ENCODE measurements at places on chromosomes 2 and 18. TPM values are rescaled to one million over a fixed set of nuclear protein-coding genes. Genes with fewer than 3 reads are reported as not detected.

- no peak for DNase-seq
Observed at GRCh38 chr2:217258170-217258569, 398.3 kb upstream of the TNP1 start.

- DNase-seq = no peak
Observed at GRCh38 chr2:210536973-210537650, 19.3 kb upstream of the CPS1 start.

- DNase-seq = no peak
Observed at GRCh38 chr18:56716692-56717146, 65.6 kb downstream of the WDR7 start.

DNA sequence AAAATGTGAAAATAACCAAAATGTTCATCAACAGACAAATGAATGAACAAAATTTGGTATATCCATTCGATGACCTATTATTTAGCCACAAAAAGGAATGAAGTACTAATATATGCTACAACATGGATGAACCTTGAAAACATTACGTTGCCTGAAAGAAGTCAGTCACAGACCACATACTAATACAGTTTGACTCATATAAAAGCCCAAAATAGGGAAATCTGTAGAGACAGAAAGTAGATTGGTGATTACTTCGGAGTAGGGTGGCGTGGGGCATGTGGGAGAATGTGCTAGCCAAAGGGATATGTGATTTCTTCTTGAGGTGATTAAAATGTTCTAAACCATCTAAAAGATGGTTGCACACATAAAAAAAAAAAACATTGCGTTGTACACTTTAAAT is 44.2 kb upstream of the PPM1B start:
- DNase-seq = no peak

GRCh38 chr2:145957929-145958328 is 1438.0 kb upstream of the ZEB2 start:
- no peak for DNase-seq

GRCh38 chr18:62026586-62026985 is 133.8 kb upstream of the RNF152 start:
- no peak for DNase-seq

- no peak for DNase-seq
Observed at GRCh38 chr2:121284463-121285449, at the start of gene TFCP2L1. Gene TFCP2L1 (minus strand): TSS chr2:121285202. CDS start chr2:121285109, 93 bp downstream.

DNA sequence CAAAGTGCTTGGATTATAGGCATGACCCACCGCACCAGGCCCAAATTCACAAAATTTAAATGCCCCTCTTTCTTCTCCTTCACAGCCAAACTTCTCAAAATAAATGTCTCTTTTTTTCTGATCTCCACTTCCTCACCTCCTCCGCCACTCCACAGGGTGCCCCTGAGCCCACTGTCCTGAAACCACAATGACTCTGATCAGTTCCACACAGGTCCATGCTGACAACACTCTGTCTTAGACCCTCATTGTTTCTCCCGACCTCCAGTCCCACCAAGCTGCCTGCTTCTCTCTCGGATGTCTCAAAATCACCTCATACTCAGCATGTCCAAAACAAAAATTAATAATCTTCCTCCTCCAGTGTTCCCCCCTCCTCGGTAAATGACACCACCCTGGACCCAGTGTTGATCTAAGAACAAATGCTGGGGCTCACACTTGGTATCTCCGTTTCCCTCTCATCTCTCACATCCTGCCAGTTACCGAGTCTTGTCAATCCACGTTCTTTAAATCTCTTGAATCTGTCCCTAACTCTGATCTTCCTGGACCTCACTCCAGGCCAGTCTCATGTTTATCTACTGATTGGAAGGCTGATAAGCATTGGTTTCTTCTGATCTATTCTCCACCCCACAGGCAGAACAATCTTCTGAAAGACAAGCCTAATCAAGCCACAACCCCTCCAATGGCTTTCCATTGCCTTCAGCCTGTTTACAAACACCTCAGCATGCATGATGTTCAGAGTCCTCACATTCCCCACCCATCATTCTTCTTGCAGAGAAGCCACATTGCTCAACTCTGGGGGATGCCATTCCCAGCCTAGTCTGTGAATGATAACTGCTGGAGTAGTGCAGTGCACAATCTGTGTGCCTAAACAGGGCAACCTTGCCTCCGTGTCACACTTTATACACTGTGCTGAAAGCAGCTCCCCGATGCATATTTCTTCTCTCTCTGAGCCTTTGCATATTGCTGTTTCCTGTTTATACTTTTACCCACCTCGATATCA is 12.4 kb upstream of the ANKRD44 start:
- DNase-seq = no peak

DNA sequence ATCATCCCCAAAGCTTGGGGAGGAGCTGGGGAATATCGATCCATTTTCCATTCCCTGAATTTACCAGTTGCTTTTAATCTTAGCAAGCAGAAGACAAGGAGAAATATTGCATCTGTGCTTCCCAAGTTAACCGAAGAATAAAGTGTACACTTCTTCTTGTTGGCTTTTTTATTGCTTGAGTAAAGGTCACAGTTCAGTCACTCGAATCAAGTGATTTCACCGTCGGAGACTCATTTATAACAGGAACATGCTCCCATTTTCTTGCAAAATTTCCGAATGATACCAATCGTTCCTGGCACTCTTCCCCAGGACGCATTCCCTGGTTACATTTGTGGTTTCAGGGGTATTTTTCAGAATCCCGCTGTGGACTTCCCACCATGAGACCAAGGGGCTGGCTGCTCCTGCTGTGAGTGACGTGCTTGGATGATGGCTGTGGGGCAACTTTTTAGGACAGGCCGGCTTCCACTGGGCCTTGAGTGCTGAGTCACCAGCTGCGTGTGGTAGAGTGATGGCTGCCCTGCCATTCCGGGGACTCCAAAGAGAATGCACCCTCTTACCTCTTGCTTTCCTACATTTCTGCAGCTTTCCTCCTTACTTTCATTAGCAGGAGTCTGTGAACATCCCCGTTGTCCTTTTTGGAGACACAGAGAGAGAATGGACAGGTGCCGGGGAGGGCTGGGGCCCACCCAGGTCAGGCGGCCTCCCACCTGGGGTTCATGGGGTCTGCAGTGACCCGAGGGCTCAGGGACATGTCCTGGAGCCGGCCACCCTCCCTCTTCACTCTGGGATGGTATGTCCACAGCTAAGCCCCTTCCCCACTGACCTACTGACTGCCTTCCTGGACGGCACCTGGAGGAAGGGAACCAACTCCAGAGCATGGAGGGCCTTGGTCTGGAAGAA is 60.7 kb upstream of the HDAC4 start:
- no peak for DNase-seq

- DNase-seq = no peak
Observed at GRCh38 chr2:11004199-11004598, 92.5 kb downstream of the KCNF1 start.

DNA sequence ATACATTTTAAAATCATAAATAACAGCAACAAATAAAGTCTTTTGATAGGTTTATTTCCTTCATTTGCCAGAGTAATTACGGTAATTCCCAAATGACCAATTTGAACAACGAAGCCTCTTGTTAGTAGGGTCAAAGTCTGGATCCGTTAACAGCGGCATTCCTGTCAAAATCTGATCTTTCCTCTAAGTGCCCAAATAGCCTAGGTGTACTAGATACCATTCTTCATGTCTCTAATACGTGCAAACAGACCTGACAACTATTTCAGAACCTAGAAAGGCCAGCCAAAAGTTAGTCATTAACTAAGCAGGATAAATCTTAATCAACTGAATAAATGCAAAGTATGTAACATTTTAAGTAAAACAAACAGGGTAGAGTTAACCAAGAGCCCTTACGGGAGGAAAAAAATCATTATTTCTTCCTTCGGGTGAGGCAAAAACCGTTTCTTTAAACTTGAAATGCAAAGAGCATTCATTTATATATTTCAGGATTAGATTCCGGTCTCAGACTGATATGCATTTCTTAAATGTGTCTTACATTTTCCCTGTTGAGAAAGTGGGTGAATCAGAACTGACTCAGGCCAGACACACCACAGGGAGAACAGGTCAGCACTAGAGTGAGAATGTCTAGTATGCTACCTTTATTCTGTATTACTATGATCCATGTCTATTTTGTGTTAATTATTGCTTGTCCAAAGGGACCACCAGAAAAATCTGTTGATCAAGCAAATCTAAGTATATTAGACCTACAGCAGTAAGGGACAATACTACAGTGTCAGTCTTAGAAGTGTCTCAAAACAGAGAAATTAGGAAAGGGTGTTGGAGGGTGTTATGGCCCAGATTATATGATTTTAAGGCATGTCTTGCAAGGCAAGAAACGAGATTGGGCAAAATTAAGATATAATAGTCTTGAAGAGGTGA is 141.5 kb upstream of the NDUFV2 start:
- DNase-seq = no peak

DNA sequence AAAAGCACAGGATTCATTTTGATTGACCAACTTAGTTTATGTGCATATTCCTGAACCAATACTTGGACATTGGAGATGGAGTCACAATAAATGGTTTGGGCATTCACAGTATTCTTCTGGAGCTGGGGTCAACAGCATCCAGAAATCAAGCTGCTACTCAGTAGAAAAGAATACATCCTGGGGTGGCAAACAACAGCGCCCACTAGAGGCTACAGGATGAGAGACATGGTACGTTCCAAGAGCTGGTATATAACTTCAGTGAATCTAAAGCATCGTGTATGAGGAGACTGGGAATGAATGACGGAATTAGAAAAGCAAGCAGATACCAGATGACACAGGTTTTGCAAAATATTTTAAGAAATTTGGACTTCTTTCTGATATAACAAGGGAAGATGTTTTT is 142.9 kb upstream of the FIGN start:
- no peak for DNase-seq

DNA sequence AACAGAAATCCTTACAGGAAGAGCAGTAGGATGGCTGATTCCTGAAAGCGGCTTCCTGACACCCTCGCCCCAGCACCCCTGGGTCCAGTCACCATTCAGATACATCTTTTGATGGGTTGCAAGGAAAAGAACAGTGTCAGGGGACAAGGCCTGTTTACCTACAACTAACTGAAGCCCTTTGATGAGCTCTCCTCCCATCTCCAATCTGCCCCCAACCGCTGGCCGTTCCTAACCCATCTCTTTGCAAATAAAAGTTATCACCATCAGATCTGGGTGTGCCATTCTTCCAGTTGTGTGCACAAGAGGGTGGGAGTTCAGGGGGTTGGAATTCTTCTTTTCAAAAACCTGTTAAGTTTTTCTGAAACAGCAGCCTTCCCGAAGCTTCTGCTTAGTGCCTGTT is 48.9 kb downstream of the ARL4C start:
- DNase-seq = no peak

DNA sequence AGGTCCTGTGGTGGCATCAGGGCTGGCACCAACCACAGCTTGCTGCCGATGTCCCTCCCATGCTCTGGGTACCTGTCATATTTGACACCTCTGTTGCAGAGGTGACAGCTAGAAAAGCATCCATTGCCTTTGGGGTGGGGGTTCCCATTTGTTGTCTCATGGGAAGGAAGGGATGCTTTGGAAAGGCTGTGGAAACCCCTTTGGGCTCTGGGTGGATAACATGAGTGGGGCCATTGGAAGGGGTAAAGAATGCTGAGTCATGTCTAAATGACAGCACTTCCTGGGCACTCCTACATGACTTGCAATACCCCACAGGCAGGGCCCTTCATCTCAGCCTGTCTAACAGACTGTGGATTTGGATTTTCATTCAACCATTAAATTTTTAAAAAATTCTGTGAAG is 27.8 kb downstream of the CTIF start:
- DNase-seq = no peak

DNA sequence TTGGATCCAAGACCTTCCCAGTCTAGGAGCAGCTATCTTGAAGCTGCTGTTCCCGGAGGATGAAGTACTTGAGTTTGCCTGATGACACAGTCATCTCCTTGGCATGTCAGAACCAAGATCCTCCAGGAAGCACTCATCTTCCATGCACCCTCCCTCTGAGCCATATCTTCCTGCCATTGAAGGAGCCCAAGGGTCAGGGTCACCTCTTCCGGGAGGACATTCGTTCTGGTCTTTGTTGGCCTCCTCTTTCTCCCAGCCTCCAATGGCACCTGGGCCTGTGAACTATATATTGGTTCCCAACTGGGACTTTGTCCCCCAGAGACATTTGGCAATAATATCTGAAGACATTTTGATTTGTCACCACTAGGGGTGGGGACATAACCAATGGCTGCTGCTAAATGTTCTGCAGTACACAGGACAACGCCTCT is 4.2 kb upstream of the MYO7B start:
- DNase-seq = no peak

DNA sequence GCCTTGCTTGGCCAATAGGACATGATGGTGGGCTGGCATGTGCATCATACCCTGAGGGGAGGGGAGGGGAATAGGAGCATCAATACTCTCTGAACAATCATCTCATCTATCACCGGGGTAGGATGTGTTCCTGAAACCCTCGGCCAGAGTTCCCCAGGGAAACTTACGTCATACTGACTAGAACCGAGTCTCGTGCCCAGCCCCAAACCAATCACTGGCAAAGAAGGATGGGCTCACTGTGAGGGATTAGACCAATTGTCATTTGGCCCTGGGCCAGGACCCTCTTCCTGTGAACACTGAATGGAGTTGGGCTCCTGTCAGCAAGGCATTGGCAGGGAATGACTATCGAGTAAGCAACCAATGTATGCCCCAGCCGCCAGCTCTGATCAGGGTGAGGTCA is 261.5 kb downstream of the MYCN start:
- DNase-seq = peak; percentile 48

- no peak for DNase-seq
Observed at GRCh38 chr2:196601430-196602306, 37.8 kb upstream of the CCDC150 start.

DNA sequence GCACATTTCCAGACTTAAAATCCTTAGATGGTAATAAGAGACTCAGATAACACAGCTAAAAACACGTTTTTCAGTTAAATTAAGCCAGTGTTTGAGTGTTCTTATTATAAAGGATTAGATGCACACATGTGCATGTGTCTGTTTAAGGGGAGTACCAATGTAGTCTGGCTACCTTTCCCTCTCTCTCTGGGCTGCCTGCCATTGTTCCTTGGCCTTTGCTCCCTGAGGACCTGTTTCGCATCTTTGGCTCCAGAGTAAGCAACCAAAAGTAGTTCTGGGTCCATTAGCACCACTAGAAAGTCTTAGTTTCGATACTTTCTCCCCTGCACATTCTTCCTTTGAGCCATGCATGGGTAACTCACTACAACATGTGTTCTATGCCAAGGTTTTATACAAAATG is 228.3 kb downstream of the TPGS2 start:
- DNase-seq = no peak

- DNase-seq = peak; percentile 26
Observed at GRCh38 chr2:149331023-149331400, 625 bp downstream of the LYPD6 start.

DNA sequence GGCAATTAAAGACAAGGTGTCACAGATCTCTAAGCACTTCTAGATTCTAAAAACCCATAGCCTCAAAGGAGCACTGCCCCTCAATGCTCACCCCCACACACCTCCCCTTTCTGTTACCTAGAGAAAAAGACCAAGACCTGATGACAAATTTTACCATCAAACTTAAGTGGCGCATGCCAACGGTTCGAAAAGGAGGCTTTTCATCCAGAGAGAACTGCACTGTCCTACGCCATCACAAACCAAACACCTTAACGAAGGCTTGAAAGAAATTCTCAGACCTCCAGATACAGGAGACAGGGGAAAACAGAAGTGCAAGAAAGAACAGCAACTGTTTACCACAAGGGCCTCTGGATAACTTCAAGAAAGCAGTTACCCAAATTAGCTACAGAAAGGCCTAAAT is 2.0 kb upstream of the ZC3H6 start:
- no peak for DNase-seq

GRCh38 chr18:27478459-27478858 is 293.4 kb upstream of the CHST9 start:
- no peak for DNase-seq

The TUBB8B gene
- 0.80 TPM for polyA plus RNA-seq

The THUMPD2 gene
- 1.7 TPM for polyA plus RNA-seq

The CCDC195 gene
- not detected for polyA plus RNA-seq

The GPR45 gene
- 0.34 TPM for polyA plus RNA-seq

The SERPINB11 gene
- not detected for polyA plus RNA-seq

The CCDC142 gene
- 4.2 TPM for polyA plus RNA-seq

All from brain (organoid and tissue), 16 donors.